ENCODE measurements at places on chromosomes 2 and 18.

- DNase-seq = no peak
Measured at GRCh38 chr2:26712486-26713465, 20.3 kb downstream of the KCNK3 start.

- DNase-seq = no peak
Measured at GRCh38 chr18:57630754-57631595, 9.3 kb upstream of the NARS1 start.

- peak; percentile 18 for DNase-seq
Measured at GRCh38 chr2:12718015-12718671, 1.4 kb downstream of the TRIB2 start.

GRCh38 chr2:237886685-237887481 is 27.5 kb downstream of the RAMP1 start:
- DNase-seq = no peak

DNA sequence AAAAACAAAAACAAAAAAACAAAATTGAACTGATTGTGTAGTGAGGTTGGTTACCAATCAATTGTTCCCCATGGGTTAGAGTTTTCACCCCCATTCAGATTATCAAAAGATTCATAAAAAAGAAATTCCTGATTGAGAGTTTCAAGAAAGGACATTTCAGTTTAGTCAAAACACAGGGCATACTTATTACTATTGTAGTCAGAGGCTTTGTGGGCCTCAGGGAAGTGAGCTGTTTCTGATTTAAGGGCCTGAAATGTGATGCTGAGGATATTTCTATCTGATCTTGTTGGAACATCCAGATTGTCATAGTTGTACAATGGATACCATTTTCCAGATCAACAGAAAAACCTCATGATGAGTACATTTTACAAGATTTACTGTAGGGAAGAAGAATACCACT is 368.1 kb upstream of the NETO1 start:
- no peak for DNase-seq

All from stimulated activated CD4-positive, alpha-beta T cell treated with anti-CD3 and anti-CD28 coated beads, Interleukin-1b, Interleukin-23, amount 100 ng/mL, for 24 hours (primary cell).